ENCODE measurements at places on chromosomes 5 and 9.
A peak's percentile ranks its signal among the peaks of the same experiment; 100 is the strongest.

DNA sequence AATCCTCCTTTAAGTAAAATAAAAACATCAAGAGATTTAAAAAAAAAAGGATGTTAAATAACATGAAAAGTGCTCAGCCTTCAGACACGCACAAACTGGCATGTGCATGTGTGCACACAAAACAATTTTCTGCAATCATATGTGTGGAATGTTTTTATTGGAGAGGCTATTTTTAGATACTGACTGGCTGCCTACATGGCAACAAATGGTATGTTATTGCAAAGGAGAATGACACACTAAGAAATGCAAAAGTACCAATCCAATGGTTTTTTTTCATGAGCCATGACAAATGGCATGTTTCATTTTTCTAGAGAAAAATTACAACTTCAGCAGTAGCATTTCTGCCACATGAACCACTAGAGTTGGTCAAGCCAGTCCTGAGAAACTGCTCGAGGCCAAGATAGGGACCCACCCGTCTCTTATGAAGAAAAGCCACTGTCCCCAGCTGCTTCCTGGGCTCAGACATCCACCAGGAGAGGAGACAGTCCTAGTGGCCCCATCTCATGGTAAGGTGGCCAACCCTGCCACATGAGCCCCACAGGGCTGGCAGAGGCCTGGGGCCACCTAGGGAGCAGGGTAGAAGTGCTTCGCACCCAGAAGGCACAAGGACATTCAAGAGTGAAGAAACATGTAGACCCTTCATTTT lies 116.4 kb downstream of the MYO10 start:
- no peak for DNase-seq

DNA sequence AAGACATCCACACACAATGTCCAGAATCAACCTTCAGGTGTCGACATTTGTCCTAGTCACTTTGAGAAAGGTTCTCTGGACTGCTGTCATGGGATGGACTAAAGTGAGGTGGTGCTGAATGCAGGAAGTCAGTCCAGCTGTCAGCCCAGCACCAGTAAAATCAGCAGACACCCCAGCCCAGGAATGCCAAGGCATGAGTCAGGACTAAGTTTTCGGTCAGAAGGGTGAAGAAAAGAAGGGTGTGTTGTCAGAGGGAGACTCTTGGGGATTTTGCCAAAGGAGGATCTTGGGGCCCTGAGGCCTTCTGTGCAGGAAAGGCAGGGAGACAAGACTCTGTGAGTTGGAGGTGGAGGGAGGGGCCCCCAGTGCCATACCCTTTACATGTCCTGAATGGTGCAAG lies 69.0 kb upstream of the XPA start:
- no peak for DNase-seq

DNA sequence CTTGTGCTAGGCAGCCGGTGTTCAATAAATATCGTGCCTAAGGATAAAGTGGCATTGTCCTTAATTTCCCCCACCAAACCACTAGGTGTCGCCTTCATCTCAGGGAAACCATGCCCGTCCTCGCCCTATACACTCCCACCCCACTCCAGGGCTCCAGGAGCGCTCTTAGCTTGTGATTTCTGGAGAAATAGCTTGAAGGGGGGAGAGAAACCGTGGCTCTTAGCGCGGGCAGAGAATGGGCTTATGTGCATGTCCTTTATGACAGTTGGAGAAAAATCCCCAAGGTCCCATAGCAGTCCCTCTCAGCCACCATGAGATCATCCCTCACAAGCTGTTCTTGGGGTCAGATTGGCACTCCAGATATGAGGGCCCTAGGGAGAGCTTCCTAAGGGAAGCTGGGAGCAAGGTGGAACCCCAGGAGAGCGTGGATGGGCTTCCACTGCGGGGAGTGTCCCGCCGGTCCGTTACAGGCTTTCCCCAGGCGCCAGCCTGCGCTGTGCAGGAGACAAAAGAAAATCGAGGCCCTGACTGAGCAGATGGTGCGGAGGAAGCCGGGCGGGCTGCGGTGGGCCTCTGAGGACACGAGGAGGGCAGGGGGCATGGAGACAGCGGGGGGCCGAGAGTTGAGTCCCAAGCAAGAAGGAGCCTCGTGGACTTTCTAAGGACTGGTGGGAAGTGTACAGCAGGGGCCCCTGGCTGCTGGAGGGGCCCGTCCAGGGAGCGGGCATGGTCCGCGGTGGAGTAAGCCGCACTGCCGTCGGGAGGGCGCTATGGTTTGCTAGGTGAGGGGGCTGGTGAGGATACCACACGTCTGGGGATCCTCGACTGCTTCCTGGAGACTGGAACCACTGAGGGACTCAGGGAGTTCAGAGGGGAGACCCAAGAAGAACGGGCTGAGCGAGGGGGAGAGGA lies 750 bp upstream of the NPR2 start:
- DNase-seq, result peak; percentile 39

DNA sequence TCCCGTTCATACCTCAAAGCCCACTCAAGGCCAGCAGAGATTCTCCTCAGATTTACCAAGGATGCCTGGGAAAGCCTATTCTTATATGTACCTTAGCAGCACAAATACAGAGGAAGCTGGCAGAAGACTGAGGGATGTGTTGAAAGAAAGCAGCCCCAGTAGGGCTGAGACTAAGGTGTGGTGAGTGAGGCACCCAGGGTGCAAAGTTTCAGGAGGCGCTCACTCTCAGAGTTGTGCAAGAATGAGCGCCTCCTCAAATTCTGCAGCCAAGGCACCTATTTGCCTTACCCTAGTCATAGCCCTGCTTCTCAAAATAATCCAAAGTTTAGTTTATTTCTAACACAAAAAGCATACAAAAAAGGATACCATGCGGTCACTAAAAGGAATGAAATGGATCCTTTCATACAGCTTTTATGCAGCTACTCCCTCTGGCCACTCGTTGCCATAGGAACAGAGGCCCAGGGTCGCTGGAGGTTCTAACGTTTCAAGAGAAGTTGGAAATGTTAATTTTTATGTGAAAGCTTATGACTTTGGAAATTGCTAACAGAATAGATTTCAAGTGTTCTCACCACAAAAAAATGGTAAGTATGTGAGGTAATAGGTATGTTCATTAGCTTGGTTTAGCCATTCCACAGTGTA lies 79.7 kb upstream of the SMIM23 start:
- no peak for DNase-seq

DNA sequence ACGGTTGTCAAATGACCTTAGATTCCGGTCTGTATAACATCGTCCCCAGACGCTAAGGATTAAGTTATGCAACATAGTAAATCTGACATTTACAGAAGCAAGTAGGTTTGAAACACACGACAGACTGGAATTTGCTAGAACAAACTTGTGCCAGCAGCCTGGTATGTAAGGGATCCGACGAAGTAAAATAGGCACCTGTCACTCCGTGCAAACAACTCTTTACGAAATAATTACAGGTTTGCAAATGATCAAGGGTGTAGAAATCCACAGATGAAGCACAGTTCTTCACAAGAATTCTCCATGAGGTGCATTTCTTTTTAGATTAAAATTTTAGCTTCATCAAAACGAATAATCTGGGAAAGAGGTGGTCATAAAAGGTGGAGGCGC lies 508 bp downstream of the MOCS2 start:
- DNase-seq, result peak; percentile 7

GRCh38 chr5:42872865-42873264 lies 61.2 kb upstream of the SELENOP start:
- DNase-seq, result no peak

- DNase-seq, result no peak
Observed at GRCh38 chr5:131672776-131673175, 37.7 kb upstream of the RAPGEF6 start.

GRCh38 chr5:68220260-68220659 lies 4.7 kb downstream of the PIK3R1 start:
- DNase-seq, result no peak

- no peak for DNase-seq
Observed at GRCh38 chr9:20144197-20144596, 355.4 kb upstream of the SLC24A2 start.

- peak; percentile 4 for DNase-seq
Observed at GRCh38 chr5:178246624-178247279, 14.2 kb upstream of the PHYKPL start.

GRCh38 chr5:115116001-115116400 lies 53.7 kb downstream of the TRIM36 start:
- DNase-seq, result peak; percentile 3

GRCh38 chr5:113330533-113331208 lies 104.1 kb downstream of the TSSK1B start:
- peak; percentile 68 for DNase-seq

GRCh38 chr5:133499895-133500294 lies 112.4 kb downstream of the FSTL4 start:
- no peak for DNase-seq

GRCh38 chr9:104775574-104775936 lies 11.6 kb downstream of the NIPSNAP3B start:
- no peak for DNase-seq

DNA sequence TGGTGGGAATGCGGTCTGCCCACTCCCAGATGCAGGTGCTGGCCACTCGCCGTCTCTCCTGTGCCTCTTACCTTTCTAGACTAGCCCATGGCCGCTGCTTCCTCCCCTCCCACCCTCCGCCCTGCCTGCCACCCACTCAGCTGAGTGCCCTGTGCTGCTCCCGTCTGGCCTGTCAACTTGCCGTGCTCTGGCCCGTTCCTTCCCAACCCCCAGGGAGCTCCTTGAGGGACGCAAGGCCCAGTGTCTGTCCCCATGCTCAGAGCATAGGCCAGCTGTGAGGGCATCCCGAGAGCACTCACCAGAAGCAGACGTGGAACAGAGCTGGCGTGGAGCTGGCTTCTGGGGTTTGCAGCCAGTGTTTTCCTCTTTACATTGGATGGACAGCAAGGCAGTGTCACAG lies 20.2 kb downstream of the HNRNPH1 start:
- no peak for DNase-seq

DNA sequence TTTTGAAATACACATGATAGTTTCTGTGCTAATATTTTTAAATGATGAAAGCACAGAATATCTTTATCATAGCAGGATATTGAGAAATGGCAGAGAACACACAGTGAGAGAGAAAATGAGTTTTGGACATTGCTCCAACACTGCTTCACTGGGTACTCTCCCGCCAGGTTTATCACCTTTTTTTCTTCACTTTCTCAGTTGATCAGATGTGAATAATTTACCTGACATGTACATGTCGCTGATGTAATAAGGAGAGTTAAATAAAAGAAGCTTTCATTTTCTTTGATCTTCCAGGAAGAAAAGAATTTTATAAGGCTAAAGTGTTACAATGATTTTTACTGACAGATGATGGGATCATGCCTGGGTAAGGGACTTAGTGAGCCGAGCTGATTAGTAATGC lies 134.5 kb downstream of the ALDH1A1 start:
- DNase-seq, result no peak

- DNase-seq, result no peak
Observed at GRCh38 chr9:36485647-36486328, 85.7 kb upstream of the RNF38 start.

- DNase-seq, result no peak
Observed at GRCh38 chr5:180975338-180975737, 13.3 kb upstream of the BTNL3 start.

DNA sequence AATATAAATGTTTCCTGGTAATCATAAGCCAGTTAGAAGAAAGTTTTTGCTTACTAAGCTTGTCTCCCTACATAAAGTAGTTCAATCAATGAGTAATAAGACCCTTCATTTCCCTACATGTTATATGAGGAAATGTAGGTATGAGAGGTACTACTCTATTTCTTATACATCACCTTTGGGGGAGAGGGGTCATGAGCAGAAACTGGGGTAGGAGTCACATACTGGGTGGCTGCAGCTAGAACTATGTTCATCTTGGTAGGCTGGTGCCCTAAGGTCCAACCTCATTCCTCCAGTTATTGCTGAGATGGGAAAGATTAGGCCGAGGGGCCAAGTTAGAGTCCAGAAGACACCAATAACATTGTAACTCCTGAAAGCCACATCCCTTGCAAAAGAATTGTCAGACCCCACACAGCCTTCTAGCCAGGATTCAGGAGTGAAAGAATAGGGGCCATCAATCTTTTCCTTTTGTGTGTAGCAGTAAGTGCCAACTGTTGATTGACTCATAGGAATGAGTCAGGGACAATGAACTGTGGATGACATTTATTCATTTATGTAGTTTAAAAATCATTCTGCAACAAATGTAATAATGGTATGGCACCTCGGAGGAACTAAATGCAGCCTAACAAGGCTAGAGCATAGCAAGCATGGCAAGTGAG lies 21.6 kb upstream of the SREK1 start:
- no peak for DNase-seq

DNA sequence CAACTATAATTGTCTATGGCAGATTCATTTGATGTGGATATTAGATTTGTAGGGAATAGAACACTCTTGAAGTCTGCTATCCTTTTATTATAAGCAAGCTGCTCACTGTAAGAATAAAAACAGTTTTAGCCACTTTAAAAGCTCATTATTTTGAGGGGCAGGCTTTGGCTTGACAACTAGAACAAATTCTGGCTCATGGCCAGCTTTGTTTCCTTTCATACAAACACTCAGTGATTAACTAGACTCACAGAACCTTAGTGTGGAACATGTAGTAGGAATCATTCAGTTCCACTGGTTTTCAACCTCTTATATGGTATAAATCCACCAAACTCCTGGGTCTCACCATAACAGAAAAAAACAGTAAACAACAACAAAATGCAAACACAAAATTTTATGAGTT lies 27.4 kb upstream of the CEP120 start:
- no peak for DNase-seq

DNA sequence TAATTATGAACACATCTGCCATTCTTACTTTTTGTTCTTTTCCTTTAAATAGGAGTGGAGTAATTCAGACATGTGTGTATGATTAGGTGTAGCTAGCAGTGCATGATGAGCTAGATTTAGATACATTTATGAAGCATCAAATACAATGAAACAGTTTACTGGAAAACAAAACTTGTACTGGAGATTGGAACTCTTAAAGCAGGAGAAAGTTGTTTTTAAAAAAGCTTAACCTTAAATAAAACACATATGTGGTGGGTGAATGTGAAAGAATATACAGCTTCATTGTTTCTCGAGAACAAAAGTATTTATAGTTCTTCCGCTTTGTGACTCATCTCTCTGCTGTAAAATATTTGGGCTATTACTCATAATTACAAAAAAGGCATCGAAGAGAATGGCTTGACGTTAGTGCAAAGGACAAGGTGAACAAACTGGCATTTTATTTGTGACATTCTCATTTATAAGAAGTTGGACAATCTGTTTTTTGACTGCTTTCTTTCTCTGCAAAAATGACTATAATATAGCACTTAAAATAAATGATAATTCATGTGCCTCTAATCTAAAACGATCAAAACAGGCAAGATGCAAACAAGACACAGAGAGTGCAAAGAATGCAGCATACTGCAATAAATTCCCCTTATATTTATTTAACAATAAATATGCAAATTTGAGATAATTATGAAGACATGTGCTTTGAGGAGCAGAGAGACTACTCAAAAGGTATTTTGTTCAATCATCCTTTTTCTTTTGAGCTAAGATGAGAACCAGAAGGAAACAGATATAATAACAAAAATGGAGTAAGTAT lies 478.8 kb downstream of the CETN3 start:
- peak; percentile 49 for DNase-seq

GRCh38 chr5:63097286-63097685 lies 518.7 kb downstream of the LRRC70 start:
- no peak for DNase-seq

Measured in MV-4-11 (cell line).